SJSA1 (cell line): ENCODE measurements at places on chromosomes 11 and 22. TPM values are rescaled to one million over a fixed set of nuclear protein-coding genes. Genes with fewer than 3 reads are reported as not detected.

- no peak for DNase-seq
Observed at GRCh38 chr22:19951346-19951745, 9.7 kb upstream of the TXNRD2 start.

DNA sequence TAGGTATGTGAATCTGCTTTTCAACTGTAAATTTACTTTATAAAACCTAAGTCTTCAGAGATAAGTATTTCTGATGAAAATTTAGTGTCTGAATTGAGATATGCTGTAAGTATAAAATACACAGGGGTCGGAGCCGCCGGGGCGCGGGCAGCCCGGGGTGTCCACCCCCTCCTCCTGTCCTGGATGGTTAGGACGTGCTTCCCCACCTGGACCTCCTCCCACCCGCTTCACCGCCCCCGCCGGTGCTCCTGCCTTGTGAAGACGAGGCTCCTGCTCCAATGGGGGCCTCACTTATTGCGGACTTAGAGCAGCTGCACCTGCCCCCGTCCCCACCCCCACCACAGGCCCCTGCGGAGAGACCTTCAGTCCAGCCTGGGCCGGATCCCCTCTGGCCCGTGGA, 21.3 kb upstream of the PHF21A start:
- no peak for DNase-seq

DNA sequence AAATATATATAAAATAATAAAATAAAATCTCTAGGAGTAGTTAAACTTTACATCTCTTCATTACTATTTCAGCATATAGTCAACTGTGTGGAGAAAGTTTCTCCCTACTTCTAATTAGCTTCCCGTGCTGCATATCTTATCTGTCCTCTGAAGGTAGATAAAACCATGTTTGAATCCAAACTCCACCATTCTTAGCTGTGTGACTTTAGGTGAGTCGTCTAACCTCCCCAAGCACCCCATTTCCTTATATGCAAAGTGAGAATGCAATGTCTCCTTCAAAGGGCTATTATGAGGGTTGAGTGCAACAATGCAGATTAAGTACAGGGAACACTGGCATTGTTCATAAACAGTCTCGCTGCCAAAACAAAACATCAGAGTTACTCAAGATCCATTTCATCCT, 80.8 kb upstream of the DRD2 start:
- DNase-seq: no peak

- DNase-seq: no peak
Observed at GRCh38 chr11:75814363-75814676, 690 bp upstream of the UVRAG start.

The VPREB1 gene
- not detected in 2 replicates for total RNA-seq

DNA sequence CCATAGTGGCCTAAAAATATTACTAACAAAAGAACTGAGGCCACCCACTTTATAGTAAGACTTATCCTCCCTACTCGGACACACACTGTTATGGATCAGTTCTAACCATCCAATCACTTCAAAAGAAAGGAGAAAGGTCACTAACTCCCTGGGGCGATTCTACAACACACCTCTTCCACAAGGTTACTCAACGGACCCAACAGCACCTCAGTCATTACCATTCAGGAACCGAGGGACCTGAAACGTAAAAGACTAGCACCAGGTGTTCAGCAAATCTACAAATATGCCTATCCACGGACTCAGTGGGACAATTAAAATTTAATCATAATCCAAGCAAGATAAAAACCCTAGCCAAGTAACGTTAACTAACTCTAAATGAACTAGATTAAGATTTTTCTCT, 1.6 kb downstream of the HNRNPUL2 start:
- DNase-seq: no peak

GRCh38 chr11:69231466-69232018, 62.4 kb upstream of the MYEOV start:
- DNase-seq: no peak

The RAB3IL1 gene
- 1.8 and 3.0 TPM in 2 replicates for total RNA-seq

GRCh38 chr11:88307749-88308425, 29.6 kb downstream of the CTSC start:
- DNase-seq: no peak

The HEPN1 gene
- total RNA-seq: not detected in 2 replicates
